ENCODE measurements at places on chromosomes 6 and 20.

DNA sequence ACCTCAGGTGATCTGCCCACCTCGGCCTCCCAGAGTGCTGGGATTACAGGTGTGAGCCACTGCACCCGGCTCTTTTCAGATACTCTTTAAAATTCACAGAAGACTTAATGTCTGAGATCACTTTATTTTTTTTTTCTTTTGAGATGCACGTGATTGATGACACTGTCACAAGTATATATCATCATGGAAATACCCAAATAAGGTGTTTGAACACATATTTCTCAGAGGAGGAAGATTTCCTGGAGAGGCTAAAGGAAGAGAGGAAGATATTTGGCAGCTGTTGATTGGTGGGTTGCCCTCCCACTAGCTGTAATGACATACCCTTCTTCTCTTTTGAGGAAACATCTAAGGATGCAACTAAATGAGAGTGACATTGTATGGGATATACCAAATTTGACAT lies 225.9 kb upstream of the CITED2 start:
- H3K4me3 ChIP-seq: no peak overlapping the region
- H3K4me1 ChIP-seq: no peaks in the 10 kb centered on the region
- no peak overlapping the region for H3K27ac ChIP-seq
- H3K27me3 ChIP-seq: no peaks in the 10 kb centered on the region

GRCh38 chr6:27593200-27593818 lies 120.4 kb upstream of the ZNF184 start:
- no peaks in the 10 kb centered on the region for H3K4me1 ChIP-seq
- peaks cover 8% of the 10 kb centered on the region for H3K27me3 ChIP-seq
- H3K36me3 ChIP-seq: no peaks in the 10 kb centered on the region
- no peak overlapping the region for H3K27ac ChIP-seq
- no peak for DNase-seq
- no peak overlapping the region for H3K4me3 ChIP-seq

DNA sequence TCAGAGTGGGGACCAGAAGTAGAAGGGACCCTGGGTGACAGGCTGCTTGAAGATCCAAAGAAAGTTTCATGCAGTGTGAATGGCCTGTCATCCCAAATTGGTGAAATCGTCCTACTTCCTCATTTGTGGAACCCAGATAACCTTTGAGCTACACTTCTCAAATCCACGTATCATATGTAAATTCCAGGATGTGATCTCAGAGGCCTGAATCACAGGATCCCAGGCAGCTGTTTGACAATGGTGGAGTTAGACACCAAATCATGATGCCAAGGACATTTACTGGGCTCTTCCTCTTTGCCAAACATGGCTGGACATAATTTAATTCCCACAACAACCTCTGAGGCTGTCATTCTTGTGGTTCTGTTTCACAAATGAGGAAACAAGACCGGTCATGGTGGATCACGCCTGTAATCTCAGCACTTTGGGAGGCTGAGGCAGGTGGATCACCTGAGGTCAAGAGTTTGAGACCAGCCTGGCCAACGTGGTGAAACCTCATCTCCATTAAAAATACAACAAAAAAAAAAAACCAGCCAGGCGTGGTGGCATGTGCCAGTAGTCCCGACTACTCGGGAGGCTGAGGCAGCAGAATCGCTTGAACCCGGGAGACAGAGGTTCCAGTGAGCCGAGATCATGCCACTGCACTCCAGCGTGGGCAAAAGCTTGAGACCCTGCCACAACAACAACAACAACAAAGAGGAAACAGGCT lies 39.9 kb upstream of the TTPAL start:
- H3K36me3 ChIP-seq: no peaks in the 10 kb centered on the region
- no peak for DNase-seq
- peaks cover 2% of the 10 kb centered on the region for H3K27me3 ChIP-seq
- H3K4me1 ChIP-seq: no peaks in the 10 kb centered on the region
- no peak overlapping the region for H3K27ac ChIP-seq
- H3K4me3 ChIP-seq: no peak overlapping the region

GRCh38 chr6:145350928-145351327 lies 384.4 kb downstream of the EPM2A start:
- no peaks in the 10 kb centered on the region for H3K36me3 ChIP-seq
- H3K27me3 ChIP-seq: peaks cover 2% of the 10 kb centered on the region
- no peak for DNase-seq
- no peak overlapping the region for H3K4me3 ChIP-seq

- H3K4me1 ChIP-seq: no peaks in the 10 kb centered on the region
- H3K27me3 ChIP-seq: no peaks in the 10 kb centered on the region
- H3K36me3 ChIP-seq: no peaks in the 10 kb centered on the region
- DNase-seq: no peak
Measured at GRCh38 chr6:9205645-9206044, 770.3 kb upstream of the SLC35B3 start.

DNA sequence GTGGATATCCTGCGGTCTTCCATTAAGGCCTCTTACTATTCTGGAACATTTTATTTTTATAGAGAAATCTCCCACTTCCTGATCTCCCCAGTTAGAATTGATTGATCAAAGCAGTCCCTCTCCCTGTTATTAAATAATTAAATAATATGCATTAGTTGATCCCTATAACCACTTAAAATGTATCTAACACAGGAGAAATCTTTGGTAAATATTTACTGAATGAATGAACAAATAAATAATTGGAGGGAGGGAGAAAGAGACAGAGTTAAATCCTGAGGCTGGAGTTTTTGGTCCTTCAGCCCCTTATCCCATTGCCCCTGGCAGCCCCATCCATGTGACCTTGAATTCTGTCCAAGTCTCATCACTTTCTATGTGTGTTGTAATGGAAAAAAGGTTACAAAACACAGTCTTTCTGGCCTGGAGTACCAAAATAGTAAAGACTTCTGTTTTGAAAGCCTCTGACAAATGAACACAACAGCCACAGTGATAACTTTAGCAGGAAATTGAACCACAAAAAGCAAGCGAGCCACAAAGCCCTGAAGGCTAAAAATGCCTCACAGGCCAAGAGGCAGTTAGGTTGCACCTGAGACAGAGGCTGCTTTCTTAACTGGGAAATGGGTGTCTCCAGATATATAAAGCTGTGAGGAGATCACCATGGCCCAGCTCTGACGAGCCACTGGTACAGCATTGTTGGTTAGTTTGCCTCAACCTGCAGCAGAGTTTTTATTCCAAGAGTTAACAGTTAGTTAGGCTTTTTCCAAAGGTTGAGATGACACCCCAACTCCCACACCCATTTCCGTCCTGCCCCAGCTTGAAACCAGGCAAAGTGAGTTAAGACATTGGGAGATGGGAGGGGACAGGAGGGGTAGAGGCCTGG lies 11.3 kb downstream of the NT5E start:
- DNase-seq: no peak
- no peak overlapping the region for H3K4me3 ChIP-seq
- no peaks in the 10 kb centered on the region for H3K36me3 ChIP-seq
- H3K27ac ChIP-seq: no peak overlapping the region
